ENCODE measurements at places on chromosomes 3 and 15. TPM values are rescaled to one million over a fixed set of nuclear protein-coding genes. Genes with fewer than 3 reads are reported as not detected.

The CCR1 gene
- polyA plus RNA-seq: 7.8 TPM

The DPPA2 gene
- polyA plus RNA-seq: not detected

The IQCB1 gene
- polyA plus RNA-seq: 43.9 TPM

The CFAP100 gene
- polyA plus RNA-seq: 7.9 TPM

The CCK gene
- polyA plus RNA-seq: not detected

The UNC13C gene
- 12.7 TPM for polyA plus RNA-seq

The MTMR10 gene
- 27.0 TPM for polyA plus RNA-seq

The SPINK8 gene
- not detected for polyA plus RNA-seq

The NLGN1 gene
- 10.0 TPM for polyA plus RNA-seq

The LMAN1L gene
- polyA plus RNA-seq: 0.08 TPM

The TMC3 gene
- polyA plus RNA-seq: 0.25 TPM

The GP9 gene
- polyA plus RNA-seq: 2.1 TPM

The SLC28A2 gene
- 0.45 TPM for polyA plus RNA-seq

The ANKRD34C gene
- 0.03 TPM for polyA plus RNA-seq

The IL5RA gene
- polyA plus RNA-seq: 3.5 TPM

The GOLGA6L10 gene
- 12.1 TPM for polyA plus RNA-seq

The NDN gene
- polyA plus RNA-seq: 90.0 TPM

The ZNF619 gene
- 6.4 TPM for polyA plus RNA-seq

The ANAPC13 gene
- 89.1 TPM for polyA plus RNA-seq

The EMC7 gene
- 51.0 TPM for polyA plus RNA-seq

The RSRC1 gene
- polyA plus RNA-seq: 30.0 TPM

The TMIE gene
- polyA plus RNA-seq: 0.48 TPM

The DENND6A gene
- 31.8 TPM for polyA plus RNA-seq

The CPLX3 gene
- polyA plus RNA-seq: not detected

The MGLL gene
- 14.2 TPM for polyA plus RNA-seq

The TMEM40 gene
- polyA plus RNA-seq: 2.4 TPM

The PDZRN3 gene
- 62.3 TPM for polyA plus RNA-seq

The PCBP4 gene
- 42.4 TPM for polyA plus RNA-seq

The EFCC1 gene
- polyA plus RNA-seq: 16.8 TPM

The SLC30A4 gene
- 6.9 TPM for polyA plus RNA-seq

The PLA2G4E gene
- polyA plus RNA-seq: 0.07 TPM

The SCG3 gene
- 1.2 TPM for polyA plus RNA-seq

The PLSCR2 gene
- 0.67 TPM for polyA plus RNA-seq

The TBC1D5 gene
- polyA plus RNA-seq: 47.4 TPM

The ROBO2 gene
- 65.0 TPM for polyA plus RNA-seq

The CLSTN2 gene
- 0.54 TPM for polyA plus RNA-seq

The GADL1 gene
- 0.77 TPM for polyA plus RNA-seq

The OR5K2 gene
- polyA plus RNA-seq: 0.47 TPM

The A4GNT gene
- 0.36 TPM for polyA plus RNA-seq

The CHAC1 gene
- 1.3 TPM for polyA plus RNA-seq

The SEMA3B gene
- polyA plus RNA-seq: 30.2 TPM

The SNX1 gene
- 123 TPM for polyA plus RNA-seq
